ENCODE measurements at places on chromosomes 13 and 19.

- no peak for DNase-seq
Observed at GRCh38 chr13:109389456-109389855, 396.9 kb downstream of the IRS2 start.

DNA sequence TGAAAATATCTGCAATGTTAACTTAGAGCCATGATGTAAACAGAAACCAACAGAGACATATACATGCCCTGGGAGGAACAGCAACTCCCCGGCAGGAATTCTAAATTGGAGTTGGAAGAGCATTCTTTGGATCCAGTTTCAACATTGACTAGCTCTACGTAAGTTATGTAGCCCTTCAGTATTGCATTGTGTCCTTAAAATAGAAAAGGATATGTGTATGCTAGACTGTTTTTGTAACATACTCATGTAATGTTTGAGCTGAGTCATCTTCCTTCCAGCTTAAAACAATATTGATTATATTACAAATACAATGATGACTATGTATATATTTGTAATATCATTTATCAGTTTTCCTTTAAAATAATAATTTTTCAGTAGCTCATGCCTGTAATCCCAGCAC, 1422.2 kb upstream of the PCDH20 start:
- no peak for DNase-seq

DNA sequence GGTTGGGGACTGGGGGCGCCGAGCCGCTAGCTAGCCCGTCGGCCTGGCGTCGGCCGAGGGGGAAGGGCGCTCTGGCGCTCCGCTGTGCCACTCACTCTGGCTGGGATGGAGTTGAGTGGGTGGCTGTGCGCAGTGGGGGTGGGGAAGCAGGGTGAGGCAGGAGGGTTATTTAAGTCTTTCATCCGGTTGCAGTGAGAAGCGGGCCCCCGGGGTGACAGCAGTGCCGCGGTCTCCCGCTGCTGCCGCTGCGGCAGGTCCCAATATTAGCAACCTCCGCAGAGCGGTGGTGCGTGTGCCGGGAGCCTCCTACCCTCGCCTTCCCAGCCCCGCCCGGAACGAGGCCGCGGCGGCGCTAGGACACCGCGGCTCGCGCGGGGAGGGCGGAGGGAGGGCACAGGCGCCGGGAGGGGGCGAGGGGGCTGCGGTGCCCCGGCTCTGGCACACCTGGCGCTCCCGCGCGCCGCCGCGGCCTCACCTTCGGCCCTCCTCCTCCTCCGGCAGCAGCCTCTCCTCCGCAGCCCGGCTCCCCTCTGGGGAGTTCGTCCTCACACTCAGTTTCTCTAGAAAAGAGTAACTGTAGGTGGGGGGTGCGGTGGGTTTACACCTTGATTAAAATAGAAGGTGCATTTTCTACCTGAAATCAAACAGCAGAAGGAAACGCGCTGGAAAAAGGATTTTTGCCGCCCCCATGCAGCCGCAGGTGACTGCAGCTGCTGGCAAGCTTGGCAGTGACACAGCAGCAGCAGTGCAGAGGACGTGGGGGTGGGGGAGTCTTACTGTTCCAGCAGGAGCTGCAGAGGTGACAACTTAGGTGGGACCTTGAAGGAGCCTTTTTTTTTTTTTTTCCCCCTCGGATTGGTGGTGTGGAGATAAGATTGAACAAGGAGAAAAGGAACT, 4.5 kb downstream of the FGF9 start:
- DNase-seq: no peak

DNA sequence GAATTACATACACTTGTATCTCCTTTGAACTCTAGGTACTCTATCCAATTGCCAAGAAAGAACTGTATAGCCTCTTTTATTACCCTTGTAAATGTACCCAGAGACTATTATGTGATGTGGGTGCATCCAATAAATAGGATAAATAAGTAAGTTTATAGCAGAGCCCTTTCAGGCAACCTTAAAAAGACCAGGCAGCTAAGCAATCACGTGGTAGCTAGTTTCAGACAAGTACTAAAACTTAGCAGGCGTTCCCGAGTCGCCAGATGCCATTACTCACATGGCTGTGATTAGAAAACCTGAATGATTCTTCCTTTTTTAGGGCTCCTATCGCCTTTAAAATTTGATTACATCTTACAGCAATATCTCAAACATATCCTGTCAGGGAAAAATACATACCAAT, 1303.0 kb downstream of the EFNB2 start:
- no peak for DNase-seq

GRCh38 chr19:29682236-29682895, 17.1 kb downstream of the PLEKHF1 start:
- DNase-seq: no peak

DNA sequence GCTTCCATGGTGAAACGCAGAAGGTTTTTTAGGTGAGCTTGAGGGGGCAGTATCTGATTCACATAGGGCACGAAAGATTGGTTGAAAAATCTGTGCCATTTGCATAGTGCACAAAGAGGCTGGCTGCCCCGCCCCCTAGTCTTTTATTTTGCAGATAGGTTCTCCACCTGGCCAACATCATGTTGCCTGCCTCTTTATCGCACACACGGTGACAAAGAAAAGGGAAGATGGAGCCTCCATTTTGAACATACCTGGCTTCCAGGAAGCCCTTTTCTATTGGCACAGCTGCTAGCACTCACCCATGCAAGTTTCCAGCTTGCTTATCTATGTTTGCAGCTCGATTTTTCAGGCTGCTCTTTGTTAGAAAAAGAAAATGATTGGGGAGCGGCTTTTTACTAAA, 316.2 kb upstream of the KLHL1 start:
- no peak for DNase-seq
